ENCODE measurements at places on chromosomes 12 and 14.

- DNase-seq = no peak
Observed at GRCh38 chr14:59026081-59026480, 162.4 kb upstream of the DAAM1 start.

DNA sequence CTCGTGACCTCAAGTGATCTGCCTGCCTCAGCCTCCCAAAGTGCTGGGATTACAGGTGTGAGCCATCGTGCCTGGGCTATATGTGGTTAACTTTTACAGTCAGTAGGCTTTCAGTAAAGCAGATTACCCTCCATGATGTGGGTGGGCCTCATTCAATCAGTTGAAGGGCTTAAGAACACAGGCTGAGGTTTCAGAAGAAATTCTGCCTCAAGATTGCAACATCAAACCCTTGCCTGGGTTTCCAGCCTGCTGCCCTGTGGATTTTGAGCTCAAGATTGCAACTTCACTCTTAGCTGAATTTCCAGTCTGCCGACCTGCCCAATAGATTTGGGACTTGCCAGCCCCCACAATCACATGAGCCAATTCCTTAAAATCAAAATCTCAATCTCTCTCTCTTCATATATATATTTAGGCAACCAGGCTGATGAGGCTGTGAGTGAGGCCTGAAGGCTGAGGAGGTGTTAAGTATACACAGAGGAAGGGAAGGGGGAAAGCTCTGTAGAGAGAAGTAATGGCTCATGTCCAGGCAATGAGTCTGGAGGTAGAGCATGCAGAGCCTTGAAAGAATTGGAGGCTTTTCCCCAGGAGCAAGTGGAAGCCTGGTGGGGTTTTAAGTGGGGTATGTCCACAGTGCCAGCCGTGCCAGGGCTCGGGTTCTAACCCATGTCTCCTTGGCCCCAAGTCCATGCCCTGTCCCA, 33.3 kb upstream of the ACTN1 start:
- no peak for DNase-seq

- DNase-seq = no peak
Observed at GRCh38 chr12:44118946-44119345, 283.1 kb downstream of the TMEM117 start.

- no peak for DNase-seq
Observed at GRCh38 chr14:50308363-50308915, 3.6 kb downstream of the L2HGDH start.

DNA sequence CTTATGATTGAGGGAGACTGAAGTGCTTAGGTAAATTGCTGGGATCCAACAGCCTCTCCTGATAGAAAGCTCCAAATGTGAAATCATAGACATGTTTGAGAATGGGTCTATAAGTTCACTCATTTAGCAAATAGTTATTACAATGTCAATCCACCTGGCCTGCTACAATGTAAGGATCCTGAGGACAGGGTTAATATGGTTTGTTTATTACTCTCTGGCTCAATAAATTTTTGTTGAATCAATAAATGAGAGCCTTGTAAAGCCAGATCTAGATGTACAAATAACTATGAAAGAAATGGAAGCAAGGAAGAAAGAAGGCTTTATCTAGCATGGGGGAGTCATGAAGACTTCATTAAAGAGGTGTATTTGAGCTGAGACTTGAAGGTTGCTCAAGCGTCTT, 165.6 kb upstream of the IGF1 start:
- DNase-seq = no peak

DNA sequence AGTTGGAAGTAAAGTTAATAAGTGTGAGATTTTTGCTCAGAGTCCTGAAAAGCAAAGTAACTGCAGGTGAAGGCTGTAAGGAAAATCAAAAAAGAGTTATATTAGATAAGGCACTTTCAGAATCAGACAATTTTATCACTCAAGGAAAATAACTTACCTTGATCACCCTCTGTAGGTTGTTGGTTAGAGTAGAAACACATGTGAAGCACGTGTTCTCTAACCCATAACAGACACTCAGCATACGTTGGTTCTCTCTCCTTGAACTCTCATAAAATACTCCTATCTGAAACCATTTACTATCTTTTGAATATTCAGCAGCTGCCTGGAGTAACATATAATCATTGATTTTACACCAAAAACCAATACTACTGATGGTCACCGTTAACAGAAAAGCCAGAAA, 335.5 kb downstream of the KCNH5 start:
- no peak for DNase-seq

DNA sequence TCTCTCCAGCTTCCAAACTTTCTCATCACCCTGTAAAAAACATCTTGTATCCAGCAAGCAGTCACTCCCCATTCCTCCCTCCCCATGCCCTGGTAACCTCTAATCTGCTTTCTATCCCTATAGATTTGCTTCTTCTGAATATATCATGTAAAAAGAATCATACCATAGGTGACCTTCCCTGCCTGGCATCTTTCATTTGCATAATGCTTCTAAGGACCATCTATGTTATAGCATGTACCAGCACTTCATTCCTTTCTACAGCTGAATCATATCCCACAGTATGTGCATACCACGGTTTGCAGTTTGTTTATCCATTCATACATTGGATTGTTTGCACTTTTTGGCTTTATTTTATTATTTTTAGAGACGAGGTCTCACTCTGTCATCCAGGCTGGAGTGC, 22.9 kb upstream of the VPS37B start:
- DNase-seq = no peak

DNA sequence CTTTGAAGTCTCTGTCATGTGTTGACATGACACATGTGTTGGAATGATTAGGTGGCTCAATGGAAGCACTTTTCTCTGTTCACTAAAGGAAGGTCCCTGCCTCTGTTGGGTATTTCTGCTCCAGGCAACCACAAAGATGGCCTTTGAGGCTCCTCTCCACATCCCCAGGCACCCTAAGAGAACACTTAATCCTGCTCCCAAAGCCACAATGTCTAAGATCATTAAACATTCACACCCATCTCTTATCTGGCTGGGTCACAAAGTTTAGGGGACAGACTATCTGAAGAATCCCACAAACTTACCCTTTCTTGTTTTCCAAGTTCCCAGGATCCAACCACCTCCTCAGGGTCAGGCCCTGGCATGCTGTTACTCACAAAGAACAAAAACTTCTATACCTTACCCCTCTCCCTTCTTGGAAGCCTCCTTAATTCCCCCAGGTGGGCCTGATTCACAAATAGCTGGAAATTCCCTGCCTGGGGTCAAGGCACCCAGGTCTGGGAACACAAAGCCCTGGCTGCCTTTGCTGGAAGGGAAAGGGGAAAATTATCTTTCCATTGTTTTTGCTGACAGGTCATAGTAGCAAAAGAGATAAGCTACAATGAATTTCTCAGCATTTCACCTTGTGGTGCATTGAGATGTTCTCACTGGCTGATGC, 333.7 kb downstream of the PCNX1 start:
- no peak for DNase-seq

GRCh38 chr14:74977164-74977900, 21.9 kb upstream of the PGF start:
- no peak for DNase-seq

DNA sequence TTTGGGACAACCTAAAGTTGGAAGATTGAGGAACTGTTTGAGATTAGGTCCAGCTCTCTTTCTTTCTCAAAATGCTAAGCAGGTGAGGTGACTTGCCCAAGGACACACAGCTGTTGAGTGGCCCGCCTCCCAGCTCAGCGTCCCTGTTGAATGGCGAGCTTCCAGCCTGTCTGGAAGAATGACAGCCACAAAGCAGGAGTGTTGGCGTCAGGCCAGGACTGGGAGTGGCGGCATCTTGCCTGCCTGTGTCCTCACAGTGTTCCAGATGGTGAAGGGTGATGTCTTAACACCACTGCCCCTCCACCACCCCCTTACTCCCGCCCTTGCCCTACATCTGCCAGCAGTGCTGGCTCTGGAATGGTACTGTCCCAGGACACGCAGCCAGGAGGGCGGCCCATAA, 4.4 kb upstream of the CEBPE start:
- DNase-seq = no peak

DNA sequence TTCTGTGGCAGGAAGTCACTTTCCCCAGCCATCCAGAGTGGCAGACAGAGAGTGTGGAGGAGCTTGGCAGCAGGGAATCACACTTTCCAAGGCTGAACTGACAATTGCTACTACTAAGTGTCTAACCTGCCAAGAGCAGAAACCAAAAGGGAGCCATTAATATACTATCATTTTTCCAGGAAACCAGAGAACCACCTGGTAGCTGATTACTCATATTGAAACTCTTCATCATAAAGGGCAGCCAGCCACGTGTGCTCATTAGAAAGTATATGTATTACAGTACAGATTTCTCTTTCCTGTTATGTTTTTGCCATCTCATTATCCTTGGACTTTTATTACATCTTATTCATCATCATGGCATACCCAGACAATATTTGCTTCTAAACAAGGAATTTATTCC, 374.9 kb downstream of the GXYLT1 start:
- DNase-seq = no peak

DNA sequence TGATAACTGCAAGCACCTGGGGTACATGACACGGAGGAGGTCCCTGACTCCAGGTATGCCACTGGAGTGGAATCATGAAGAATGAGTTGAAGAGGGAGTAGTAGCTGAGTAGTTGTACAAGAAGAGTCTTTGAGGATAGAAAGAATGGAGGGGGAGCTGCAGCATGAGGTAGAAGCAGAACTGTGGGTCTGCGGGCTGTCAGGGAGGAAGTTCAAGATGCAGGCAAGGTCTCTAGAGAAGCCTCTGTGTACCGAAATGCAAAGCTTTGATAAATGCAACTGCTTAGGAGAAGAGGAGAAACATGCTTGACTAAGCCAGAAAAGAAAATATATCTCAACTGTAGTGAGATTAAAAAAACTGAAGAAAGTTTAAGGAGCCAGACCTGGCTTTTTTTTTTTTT, 91.5 kb downstream of the CPNE8 start:
- DNase-seq = no peak

GRCh38 chr12:4252601-4253000, 21.0 kb upstream of the CCND2 start:
- DNase-seq = no peak

DNA sequence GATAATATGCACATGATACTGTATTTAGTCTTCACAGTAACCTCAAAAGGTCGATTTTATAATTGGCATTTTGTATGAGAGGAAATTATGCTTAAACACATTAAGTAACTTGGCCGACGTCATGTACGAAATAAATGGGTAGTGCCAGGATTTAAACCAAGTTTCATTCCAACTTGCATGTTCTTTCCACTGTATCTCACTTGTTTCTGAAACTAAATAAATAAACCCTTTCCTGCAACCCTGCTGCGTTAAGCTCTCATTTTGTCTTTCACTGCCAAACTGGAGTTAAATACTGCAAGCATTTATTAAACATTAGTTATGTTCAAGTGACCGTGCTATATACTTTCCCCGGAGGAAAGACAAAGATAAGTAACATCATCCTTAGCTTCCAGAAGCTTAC, 293.9 kb upstream of the PRKD1 start:
- DNase-seq = no peak

- DNase-seq = no peak
Observed at GRCh38 chr12:66538970-66539369, 139.9 kb downstream of the GRIP1 start.

DNA sequence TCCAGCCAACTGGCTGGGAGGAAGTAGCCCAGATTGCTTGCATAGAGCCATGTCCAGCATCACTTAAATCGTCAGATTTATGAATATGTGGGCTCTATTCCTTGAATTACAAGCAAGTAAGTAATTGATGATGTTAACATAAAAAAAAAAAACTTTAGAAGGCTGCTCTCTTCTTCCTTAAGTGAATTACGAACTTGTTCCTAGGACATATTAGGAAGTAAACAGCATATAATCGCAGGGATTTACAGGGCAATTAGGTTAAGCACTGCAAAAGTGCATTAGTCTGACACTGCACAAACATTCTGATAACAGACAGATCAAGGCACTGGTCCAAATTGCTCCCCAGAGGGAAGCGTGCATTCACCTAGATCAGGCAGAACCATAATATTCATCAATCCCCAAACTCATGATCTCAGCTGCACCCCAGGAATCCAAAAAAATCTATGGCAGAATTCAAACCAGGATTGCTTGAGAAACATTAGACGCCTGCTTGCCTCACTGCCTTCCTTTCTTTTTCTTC, 293.2 kb downstream of the TMEM132D start:
- no peak for DNase-seq

DNA sequence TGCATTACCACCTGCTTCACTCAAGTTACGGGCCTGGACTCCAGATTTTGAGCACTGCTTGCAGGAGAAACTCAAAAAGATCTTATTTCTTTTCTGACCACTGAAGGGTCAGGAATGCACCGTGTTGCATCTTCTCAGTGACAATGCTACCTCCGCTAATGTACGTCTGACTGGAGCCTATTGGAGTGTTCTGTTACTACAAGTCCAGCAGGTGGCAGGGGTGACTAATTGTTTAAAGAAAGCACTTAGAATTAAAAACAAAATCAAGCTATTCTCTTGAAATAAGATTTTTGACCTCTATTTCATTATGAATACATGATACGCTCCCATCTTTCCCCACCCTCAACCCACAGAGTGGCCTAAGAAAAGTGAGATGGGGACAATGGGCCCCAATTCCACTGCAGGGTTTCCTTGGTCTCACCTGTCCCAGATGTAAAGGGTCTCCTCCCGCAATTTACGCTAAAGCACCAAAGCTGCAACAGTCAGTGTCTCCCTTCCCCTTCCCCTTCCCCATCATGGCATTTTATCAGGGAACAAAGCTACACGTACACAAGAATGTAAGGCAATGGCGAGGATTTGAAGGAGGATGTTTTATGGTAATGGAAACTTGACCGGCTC, 2.2 kb downstream of the TBPL2 start:
- no peak for DNase-seq

- DNase-seq = no peak
Observed at GRCh38 chr14:31457665-31458659, 656 bp upstream of the DTD2 start.

DNA sequence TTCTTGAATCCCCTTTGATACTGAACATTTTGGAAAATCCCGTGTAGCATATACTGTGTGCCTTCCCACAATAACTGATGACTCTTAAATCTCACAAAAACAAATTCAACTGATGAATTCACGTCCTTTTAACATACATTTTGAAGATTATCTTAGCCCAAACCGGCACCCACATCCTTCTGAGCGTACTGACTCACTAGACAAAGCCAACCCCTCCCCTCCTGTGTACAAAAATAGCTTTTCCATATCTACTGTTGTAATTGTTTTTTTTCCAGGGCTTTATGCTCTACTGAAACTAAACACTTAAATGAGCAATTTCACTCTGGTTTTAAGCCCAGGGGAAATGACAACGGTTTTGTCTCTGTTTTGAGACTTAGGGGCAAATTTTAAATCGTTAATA, 109.4 kb upstream of the ATF7IP start:
- peak; percentile 4 for DNase-seq

DNA sequence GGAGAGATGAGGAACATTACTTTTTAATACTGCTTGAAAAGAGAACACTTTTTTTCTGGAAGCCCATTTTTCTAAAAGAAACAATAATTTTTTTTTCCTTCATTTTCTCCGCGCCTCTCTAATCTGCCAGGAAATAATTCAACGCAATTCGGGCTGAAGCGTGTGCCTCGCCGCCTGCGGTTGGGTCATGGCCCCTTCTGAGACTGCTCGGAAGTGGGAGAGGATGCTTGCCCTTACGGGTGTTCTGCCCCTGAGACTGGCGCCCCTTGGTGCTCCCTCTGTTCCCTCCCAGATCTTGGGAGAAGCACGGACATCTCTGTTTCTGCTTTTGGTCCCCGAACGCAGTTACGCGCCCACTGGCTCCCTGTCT, 332 bp upstream of the TBC1D30 start:
- no peak for DNase-seq

Data from activated CD4-positive, CD25-positive, alpha-beta regulatory T cell (primary cell).